ENCODE measurements at places on chromosomes 4 and X. TPM values are rescaled to one million over a fixed set of nuclear protein-coding genes. Genes with fewer than 3 reads are reported as not detected.

GRCh38 chrX:46234775-46235174, 310.4 kb downstream of the ZNF674 start:
- DNase-seq = no peak

GRCh38 chr4:150960818-150961217, 54.3 kb downstream of the LRBA start:
- peak; percentile 12 for DNase-seq

DNA sequence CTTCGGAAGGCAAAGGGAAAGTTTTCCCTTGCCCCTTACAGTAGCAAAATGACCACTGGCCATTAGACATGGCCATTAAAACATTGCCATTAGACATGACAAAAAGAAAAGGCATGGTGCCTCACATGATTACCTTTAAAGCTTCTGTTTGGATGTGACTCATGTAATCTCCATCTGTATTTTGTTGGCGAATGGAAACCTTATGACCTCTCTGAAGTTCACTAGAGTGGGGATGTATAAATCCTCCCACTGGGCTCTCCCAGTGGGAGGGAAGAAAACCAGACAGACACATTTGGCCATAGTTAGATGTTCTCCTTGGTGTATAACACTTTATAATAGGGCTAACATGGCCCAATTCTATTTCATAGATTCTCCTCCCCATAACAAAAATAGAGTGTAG, 152.6 kb downstream of the MAGEB17 start:
- no peak for DNase-seq

DNA sequence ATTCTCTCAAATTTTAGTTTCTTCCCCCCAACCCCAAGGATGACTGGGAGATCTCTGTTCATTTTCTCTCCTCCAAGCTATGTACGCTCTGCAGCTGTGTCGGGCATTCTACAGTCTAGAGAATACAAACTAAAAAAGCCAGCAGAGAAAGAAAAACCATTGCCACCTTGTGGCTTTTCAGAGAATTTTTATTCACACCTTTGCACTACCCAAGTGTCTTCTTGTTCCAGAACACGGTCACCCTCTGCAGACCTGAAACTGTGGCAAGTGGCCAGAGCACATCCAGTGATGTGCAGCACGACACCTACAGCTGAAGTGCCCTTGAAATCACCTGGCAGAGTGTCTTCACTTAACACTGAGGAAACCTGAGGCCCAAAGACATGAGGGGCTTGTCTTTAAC, 68.6 kb downstream of the CHST7 start:
- peak; percentile 21 for DNase-seq

- DNase-seq = no peak
These were observed 18.3 kb upstream of the HERC3 start for GRCh38 chr4:88573995-88574394.

DNA sequence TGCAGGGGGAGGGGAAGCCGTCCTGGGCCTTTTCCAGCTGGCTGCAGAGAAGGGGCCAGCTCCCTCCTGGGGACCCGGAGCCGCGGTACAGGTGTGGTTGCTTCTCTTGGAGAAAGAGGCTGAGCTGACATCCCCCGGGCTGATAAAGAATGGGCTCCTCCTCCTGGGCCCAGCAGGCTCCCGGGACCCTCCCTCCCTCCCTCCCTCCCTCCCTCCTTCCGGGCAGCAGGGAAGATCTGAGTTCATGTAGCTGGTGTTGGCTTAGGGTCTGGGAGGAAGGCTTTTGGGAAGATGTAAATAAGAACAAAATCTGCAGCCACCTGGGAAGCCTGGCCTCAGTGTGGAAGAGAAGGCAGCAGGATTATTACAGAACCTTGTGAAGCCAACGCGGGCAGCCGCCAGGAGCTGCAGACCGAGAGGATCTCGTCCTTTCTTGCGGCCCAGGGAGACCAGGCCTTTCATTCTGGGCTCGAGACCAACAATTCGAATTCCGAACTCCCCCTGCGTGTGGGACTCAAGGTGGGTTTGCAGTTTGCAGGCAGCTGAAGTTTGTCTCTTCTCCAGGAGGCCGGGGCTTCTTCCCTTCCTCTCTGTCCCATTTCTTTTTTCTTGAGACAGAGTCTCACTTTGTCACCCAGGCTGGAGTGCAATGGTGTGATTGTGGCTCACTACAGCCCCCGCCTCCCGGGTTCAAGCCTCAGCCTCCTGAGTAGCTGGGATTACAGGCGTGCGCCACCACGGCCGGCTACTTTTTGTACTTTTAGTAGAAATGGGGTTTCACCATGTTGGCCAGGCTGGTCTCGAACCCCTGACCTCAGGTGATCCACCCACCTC, at the start of gene PLCXD1:
Gene PLCXD1, plus strand, starts transcription at position 216 of the 834 bp plus-strand sequence. CDS start 2,807 bp downstream, outside the sequence.
- DNase-seq = no peak

DNA sequence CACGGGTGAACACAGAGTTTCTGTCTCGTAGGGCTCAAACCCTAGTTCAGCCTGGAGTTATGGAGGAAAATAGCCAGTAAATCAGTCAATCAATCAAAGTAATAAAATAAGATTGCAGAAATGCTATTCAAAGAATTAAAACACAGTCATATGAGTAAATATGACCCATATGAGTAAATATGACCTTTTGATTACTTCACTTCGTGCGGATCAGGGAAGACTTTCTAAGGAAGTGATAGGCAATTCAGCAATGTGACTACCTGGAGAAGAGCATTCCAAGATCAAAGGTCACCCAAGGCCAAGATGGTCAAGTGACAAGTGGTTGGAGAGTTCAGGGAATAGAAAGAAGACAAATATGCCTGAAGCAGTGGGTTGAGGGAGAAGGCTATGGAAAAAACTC, 722.6 kb downstream of the ADGRL3 start:
- DNase-seq = no peak

GRCh38 chr4:153634738-153635353, 49.2 kb upstream of the TLR2 start:
- DNase-seq = peak; percentile 8

- DNase-seq = no peak
These were observed 3.9 kb upstream of the TIFA start for GRCh38 chr4:112289407-112290253.

DNA sequence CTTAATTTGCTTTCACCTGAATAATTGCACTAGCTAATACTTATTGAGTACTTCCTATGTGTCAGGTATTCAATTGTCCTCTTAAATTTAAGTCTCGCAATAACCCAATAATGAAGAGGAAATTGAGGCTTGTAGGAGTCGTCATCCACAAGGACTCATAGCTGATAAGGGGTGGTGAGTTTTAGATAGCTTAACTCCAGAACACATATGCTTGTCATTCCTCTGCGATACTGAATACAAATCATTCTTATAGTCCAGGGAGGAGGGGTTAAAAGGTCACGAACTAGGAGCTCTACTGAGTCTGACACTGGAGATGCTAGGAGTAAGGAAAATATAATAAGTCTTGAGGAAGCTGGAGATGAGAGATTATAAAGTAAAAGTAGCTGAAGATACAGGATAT, 1.4 kb upstream of the PACRGL start:
- no peak for DNase-seq

DNA sequence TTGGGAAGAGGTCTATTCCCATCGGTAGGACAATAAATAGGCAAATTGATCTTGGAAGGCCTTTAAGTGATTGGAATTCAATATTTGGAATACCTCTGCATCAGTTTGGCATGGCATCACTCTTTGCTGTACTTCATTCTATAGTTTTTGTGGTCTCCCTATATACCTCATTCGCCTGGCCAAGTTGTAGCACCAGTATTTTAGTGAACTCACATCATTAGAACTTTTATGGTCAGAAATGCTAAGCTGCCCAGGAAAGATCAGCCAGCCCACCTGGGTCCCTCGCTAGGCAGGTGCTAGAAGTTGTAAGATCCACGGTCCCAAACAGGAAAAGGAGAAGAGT, 40.3 kb downstream of the ZCCHC13 start:
- no peak for DNase-seq

DNA sequence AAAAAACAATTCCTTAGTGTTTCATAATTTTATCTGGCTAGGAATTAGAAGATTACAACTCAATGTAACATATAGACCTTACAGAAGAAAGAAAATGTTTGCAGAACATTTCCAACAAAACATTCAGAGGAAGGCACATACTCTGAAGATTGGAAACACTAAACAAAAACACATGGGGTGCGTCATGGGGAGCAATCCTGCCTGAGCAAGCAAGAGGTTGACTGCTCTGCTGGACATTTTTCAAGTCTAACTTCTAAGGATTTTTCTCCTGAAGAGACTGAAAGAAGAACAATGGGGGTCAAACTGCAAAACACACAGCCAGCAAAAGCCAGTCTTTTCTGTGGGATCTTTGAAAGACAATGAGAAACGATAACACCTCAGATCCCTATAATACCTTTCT, 182.8 kb downstream of the GUCY2F start:
- DNase-seq = no peak

GRCh38 chrX:47566841-47567240, 5.8 kb downstream of the ARAF start:
- no peak for DNase-seq

Gene DUSP21
- total RNA-seq = not detected

Gene GNL3L
- total RNA-seq = 55.7 TPM

Gene MID1
- total RNA-seq = 25.2 TPM

Gene CWH43
- not detected for total RNA-seq

Gene INTS12
- 18.9 TPM for total RNA-seq

Gene HPGDS
- total RNA-seq = 32.3 TPM

Gene LPAR4
- not detected for total RNA-seq

Gene PLXNB3
- total RNA-seq = 4.9 TPM
